ENCODE measurements at places on chromosomes 5 and 9.

DNA sequence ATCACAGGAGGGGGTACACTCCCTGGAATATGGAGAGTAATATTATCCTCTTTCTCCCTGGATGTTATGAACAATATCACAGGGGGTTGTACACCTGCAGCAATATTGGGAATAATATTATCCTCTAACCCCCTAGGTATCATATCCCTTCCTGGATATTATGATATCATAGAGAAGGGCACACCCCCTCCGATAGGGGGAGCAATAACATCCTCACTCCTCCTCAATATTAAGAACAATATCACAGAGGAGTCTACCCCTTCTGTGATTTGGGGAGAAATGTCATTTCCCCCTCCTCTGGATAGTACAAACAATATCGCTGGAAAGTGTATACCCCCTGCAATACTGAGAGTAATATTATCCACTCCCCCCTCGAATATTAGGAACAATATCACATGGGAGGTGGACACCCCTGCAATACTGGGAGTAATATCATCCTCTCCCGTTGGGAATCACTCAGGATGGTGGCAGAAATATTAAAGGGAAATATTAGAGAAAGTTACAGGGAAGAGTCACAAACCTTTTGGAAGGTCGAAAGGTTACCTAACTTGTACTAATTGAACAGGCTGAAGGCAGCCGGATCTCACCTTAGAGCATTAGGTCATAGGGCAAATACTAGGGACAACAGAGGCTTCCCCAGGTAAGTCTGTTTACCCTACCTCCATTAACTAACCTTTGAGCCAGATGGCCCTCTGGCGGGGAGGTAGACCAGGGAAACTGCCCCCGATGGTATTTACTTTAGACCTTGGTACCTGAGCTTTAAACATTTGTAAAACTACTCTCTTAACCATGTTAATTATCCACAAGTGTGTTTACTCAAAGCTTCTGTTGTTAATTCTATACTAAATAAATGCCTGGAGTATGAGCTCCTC lies 57.5 kb upstream of the FREM1 start:
- no peak for DNase-seq

GRCh38 chr9:6869081-6869948 lies 111.5 kb downstream of the KDM4C start:
- DNase-seq = no peak

GRCh38 chr5:77972469-77973252 lies 196.5 kb upstream of the TBCA start:
- no peak for DNase-seq

- DNase-seq = no peak
These were observed 27.4 kb upstream of the ENHO start for GRCh38 chr9:34550016-34550680.

DNA sequence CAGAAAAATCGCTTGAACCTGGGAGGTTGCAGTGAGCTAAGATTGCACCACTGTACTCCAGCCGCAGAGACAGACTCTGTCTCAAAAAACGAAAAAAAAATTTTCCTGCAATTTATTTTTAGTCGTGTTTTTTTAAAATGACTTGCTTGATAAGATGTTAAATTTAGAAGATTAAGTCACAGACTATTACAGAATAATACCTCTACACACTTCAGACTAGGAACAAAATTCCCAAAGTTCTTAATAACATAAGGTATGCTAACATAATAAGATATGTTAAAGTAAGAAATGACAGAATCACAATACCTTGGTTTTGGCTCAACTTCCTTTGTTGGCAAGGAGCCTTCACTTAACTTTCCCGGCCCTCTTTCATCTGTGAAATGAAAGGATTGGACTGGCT lies 59.5 kb upstream of the NPR3 start:
- no peak for DNase-seq

All from HuH-7.5 (cell line).